ENCODE measurements at places on chromosomes 7 and 10.

DNA sequence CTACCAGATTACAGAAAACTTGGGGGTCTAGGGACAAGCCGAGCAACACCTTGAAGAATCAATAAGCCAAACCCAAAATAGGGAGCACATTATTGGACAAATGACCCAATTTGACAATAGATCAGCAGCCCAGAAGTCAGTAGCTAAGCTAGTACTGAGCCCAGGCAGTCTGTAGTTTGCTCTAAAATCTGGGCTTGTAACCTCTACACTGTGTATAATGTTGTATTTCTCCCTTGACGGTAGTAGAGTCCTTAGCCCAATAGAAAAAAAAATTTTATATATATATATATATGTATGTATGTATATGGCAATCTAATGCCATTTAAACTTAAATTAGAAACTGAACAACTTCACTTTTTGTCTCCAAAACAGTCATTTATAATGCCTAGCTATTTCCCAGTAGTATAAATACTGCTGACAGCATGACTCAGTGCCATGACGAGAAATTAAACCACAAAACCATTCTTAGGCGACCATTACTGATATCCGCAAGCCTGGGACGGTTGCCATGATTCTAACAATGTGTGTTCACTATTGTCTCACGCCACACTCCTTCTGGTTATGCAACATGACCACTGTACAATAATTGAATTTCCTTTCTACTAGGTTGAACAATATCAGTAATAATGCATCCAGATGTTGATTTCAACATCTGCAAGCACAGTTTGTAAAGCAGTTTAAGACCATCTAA lies 110.5 kb downstream of the IPMK start:
- DNase-seq, result no peak

DNA sequence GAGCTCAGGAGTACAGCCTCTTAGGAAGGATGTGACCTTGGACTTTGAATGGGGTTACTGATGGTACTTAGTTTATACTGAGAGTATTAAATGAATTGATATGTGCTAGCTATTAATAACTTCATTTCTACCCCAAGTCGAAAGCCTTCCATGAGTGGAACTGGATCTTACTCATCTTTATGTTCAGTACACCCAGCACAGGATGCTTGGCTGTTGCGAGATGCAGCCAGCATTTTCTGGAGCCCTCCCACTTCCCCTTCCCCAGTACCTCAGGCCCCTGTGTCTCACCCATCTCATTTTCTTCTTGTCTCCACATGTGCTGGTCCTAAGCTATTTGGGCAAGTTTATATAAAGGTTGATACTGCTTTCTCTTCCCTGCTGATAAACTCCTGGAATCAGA lies 7.2 kb downstream of the UPP1 start:
- no peak for DNase-seq

- DNase-seq, result no peak
Observed at GRCh38 chr7:36613031-36613614, 111.2 kb downstream of the AOAH start.

- peak; percentile 91 for DNase-seq
Observed at GRCh38 chr7:56106108-56107073, at the start of gene CHCHD2. CHCHD2 (minus strand) TSS chr7:56106476; CDS start chr7:56106413, 63 bp downstream.

GRCh38 chr7:159139639-159140038 lies 5.0 kb downstream of the VIPR2 start:
- no peak for DNase-seq

DNA sequence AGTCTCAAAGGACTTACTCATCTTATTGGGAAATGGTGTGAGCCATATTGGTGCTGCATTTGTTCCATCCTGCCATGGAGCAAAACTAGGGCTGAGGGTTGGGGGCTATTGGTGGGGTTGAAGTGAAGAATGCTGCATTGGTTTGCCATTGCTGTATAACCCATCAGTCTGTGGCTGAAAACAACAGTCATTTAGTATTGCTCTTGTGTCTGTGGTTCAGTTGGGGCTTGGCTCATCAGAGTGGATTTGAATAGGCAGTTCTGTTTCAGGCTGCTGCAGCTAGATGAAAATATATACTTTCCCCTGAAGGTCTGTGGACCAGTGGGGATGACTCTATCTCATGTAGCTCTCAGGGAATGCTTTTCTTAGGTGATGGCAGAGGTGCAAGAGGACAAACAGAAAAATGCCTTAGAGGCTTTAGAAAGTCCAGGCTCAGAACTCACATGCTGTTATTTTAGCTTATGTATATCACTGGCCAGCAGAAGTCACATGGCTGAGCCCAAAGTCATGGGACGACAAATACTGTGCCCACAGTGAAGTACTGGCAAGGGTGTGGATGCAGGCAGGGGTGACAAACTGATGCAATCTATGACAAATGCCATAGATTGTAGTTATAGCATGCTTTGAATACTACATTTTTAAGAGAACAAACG lies 15.2 kb upstream of the EXOC6 start:
- DNase-seq, result no peak

DNA sequence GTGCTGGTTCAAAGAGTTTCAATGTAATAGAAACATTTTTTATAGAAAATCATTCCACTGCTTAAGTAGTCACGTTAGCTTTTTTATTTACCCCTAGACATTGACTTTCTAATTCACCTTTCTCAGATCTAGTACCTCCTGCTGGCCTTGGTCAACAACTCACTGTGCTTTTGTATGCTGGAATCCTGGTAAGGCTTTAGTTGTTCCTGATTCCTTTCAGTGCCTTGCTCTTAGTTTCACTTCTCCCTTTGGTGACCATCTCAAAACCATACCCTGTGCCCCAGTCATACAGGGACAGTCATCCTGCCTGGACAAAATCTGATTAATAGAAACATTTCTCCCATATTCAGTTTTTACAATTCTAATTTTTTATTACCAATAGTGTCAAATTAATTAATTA lies 130.2 kb downstream of the GPR37 start:
- DNase-seq, result no peak

- peak; percentile 65 for DNase-seq
Observed at GRCh38 chr10:62779487-62780248, 24.9 kb upstream of the ADO start.

DNA sequence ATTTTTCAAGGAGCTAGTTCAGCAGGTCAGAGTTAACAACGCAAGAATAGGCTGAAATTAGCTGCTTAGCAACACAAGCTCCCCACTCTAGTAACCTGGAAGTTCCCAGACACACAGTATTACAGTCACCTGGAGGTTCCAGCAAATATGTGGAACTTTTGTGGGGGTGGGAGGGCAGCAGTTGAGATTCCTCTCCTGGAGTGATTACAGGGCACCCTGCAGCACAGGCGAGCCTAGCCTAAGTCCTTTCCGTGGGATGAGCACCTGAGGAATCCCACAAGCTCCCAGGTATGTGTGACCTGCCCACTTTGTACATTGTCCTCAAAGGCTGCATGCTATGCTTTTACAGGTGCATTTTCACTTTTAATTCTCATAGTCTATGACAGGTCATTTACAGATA lies 13.6 kb downstream of the TPK1 start:
- DNase-seq, result no peak

- no peak for DNase-seq
Observed at GRCh38 chr10:11197266-11197712, 179.6 kb downstream of the CELF2 start.

- DNase-seq, result no peak
Observed at GRCh38 chr10:73992899-73993788, 4.8 kb upstream of the VCL start.

DNA sequence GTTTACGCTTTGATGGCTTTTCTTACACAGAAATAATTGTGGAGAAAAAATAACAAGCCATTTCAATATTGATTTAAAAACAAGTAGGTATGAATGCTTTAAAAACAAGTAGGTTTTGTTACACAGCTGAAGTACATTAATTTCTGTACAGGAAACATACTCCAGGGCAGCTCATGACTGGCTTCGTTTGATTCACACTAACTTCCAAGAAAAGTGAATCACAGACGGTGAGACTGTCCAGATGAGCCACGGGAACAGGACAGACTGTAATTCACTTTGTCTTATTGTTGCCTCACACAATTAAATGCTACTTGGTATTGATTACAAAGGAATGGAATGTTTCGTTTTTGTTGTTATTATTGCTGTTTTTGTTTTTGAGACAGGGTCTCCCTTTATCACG lies 26.6 kb upstream of the SNX10 start:
- no peak for DNase-seq

- DNase-seq, result no peak
Observed at GRCh38 chr10:25725917-25726716, 207.9 kb upstream of the MYO3A start.

DNA sequence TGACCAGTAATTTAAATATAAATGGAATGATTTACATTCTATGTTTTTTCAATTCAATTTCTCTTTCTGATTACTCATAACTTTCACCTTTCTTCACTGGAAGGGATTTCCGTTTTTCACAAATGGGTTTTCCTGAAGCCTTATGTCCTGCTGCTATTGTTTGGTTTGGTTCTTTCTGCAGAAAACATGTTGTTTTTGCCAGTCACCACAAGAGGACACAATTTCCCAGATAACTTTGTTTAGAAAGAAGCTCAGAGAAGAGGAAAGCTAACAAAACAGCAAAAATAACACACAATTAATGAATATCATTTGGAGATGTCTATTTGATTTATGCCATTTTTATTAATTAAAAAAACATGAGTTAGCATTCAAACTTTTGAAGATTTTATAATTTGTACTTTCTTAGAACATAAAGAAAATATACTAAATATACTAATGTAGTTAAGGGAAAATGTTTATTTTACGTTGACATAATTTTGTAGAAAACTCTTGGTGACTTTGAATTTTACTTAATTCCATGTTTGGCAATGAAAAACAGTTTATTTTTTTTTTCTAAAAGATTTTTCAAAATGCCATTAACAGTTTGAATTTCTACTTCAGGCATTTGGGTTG lies 4.6 kb upstream of the TWIST1 start:
- DNase-seq, result no peak

- no peak for DNase-seq
Observed at GRCh38 chr10:133529576-133529946, 2.4 kb downstream of the CYP2E1 start.

- DNase-seq, result no peak
Observed at GRCh38 chr7:117145333-117145732, 177.5 kb downstream of the WNT2 start.

GRCh38 chr7:836429-836828 lies 4.2 kb downstream of the SUN1 start:
- DNase-seq, result no peak

GRCh38 chr7:27616914-27617548 lies 45.7 kb downstream of the HIBADH start:
- no peak for DNase-seq

GRCh38 chr10:5666008-5666840 lies at the start of gene ASB13:
ASB13 (minus strand) TSS chr10:5666595; CDS start chr10:5666551, 44 bp downstream.
- peak; percentile 14 for DNase-seq

GRCh38 chr10:115023715-115024114 lies 69.5 kb upstream of the ATRNL1 start:
- DNase-seq, result no peak

- DNase-seq, result no peak
Observed at GRCh38 chr10:132107949-132108877, 42.5 kb downstream of the JAKMIP3 start.

DNA sequence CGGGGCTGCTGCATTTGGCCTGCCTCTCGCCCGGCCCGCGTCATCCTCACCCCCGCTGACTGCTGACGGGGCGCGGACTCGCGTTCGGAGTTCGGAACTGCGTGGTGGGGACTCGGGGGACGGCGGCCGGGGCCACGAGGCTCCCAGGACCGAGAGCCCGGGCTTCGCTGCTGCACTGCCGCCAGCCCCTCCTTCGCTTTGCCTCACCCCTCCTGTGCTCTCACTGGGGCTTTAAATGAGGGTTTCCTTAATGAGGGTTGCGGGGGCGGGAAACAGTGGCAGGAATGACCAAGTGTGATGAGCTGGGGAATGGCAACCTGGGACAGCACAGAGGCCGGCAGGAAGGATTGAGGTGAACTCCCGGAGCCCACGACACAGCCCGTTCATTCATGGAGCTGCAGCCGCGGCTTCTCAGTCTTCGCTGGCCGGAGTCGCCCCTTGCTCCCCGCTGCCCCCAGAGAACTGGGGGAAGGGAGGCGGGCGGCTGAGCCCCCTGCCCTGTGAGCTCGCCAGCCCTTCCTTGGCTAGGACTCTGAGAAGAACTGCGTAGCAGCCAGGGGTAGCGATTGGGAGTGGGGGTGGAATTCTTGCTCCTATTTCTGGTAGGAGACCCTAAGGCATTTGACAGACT lies 1.5 kb upstream of the LRRC4 start:
- DNase-seq, result no peak

GRCh38 chr7:18653381-18654155 lies 158.0 kb downstream of the HDAC9 start:
- no peak for DNase-seq

DNA sequence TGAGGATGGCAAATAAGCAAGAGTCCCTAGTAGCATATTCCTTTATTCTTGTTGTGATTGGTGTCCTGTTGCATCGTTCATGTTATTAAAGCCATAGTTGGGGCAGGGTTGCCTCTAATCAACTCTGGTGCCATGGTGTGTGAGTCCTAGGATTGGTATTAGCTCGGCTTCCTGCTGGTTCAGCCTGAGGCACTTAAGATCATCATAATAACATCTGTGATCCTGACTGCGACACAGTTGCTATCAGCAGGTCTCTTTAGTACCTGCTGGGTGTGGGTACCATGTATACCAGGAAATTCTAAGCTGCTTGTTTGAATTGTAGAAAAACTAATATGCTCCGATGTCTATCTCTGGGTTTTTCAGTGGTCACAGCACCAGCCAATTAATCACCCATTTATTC lies 1.6 kb downstream of the WEE2 start:
- no peak for DNase-seq

DNA sequence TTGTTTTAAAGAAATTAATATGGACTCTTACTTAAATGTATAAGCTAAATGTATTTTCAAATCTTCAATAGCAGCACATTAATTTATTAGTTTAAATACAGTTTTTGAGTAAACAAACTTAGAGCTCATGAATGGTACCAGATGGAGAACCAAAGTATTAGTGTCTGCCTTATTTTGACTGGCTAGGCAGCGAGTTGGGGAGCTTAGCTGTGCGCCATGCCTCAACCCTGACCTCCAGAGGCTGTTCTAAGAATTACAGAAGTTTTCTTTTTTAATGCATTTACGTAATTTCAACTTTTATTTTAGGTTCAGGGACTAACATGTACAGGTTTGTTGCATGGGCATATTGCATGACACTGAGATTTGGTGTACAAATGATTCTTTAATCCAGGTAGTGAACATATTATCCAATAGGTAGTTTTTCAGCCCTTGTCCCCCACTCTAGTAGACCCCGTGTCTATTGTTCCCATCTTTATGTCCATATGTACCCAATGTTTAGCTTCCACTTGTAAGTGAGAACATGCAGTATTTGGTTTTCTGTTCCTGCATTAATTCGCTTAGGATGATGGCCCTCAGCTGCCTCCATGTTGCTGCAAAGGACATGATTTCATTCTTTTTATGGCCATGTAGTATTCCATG lies 166.8 kb downstream of the IQUB start:
- DNase-seq, result no peak

GRCh38 chr10:78215645-78216044 lies 182.0 kb downstream of the RPS24 start:
- DNase-seq, result no peak

DNA sequence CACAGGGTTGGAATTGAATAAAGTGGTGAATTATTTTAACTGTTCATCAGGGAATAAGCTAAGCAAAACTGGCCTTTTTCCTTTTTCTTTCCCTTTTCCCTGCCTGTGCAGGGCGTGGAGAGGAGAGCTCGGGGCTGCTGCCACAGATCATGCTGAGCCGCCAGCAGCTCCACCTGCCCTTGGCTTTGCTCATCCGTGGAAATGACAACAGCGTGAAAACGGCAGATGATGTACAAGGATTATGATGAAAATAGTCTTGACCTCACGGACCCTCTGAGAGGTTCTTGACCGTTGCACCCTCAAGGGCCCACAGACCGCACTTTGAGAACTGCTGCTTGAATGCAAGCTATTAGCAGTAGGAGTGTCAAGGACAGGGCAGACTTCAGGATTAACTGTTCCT lies 10.6 kb downstream of the PPP2R2D start:
- DNase-seq, result no peak

Data from activated effector memory CD4-positive, alpha-beta T cell treated with Interleukin-2 at 50 U/mL for 16 hours (primary cell).